Hindlimb muscle (tissue), 1 donor: ENCODE measurements at places on chromosomes 12 and 14.

GRCh38 chr14:92923744-92924103, 774 bp downstream of the CHGA start:
- no peak for DNase-seq

- no peak for DNase-seq
Observed at GRCh38 chr12:55955800-55956508, 9.9 kb downstream of the PMEL start.

DNA sequence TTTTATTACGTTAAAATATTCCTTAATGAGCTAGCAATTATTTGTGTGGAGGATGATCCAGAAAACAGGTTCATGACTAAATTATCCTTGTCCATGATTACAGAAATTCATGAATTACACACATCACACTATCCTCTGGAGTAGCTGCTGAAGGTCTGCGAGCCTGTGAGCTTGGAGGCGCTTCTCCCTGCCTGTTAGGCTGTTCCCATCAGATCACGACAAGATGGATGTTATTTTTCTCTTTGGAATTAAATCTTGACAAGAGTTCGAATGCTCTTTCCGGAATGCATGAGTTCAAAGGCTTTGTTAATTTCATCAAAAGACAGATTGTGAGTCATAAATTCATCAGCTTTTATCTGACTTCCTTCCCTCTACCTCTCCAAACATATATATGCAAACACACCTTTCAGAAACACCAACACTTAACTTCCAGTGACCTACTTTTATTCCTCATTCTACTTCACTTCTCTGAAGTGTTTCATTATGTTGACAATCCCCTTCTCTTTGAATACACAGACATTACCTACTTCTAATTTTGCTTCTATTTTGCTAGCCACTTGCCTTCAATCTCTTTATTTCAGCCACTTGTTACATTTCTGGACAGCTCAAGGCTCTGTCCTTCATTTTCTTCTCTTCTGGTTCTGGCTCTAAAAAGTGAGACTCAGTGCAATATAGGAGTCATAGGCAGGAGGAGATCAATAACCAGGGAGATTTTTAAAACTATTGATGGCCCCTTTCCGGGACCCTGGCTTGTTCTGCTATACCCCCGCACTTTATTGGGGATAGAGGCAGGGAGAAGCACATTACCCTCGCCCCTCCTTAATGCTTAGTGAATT, 274.6 kb downstream of the BTG1 start:
- DNase-seq, result no peak

DNA sequence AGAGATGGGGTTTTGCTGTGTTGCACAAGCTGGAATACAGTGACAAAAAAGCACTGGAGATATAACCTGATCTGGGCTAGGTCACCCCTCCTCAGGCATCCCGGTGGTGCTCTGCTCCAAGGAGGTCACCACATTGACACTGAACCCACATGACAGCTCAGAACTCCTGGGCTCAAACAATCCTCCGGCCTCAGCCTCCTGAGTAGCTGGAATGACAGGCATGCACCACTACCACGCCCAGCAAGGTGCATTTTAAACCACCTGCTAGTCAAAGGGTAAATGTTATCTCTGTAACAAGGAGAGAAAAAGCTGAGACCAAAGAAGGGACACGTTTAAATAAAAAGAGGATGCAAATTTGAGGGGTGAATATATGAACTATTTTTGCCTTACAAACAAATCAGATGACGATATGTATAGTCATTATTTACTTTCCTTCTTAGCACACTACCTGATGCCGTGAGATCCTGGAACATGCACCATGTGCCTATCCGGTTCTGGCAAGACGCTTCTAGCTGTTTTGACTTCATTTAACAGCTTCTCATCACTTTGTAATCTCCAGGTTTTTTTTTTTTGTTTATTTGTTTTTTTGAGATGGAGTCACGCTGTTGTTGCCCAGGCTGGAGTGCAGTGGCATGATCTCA, 135.1 kb downstream of the PPM1H start:
- DNase-seq, result no peak

DNA sequence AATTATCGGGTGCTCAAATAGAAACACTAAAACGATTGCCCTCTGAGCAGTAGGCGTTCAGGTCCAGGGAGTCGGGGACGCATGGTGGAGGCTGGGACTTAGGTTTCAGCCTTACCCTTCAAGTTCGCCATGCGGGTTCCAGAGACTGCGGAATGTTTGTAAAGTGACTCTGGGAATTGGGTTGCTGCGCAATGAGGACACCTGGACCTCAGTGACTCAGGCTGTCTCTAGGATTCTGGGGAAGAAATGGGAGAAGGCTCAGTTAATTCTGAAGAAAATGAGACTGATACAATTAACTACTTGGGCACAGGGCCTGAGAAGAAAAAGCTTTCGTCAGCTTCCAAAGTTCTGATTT, 1.1 kb downstream of the LGALS3 start:
- no peak for DNase-seq

DNA sequence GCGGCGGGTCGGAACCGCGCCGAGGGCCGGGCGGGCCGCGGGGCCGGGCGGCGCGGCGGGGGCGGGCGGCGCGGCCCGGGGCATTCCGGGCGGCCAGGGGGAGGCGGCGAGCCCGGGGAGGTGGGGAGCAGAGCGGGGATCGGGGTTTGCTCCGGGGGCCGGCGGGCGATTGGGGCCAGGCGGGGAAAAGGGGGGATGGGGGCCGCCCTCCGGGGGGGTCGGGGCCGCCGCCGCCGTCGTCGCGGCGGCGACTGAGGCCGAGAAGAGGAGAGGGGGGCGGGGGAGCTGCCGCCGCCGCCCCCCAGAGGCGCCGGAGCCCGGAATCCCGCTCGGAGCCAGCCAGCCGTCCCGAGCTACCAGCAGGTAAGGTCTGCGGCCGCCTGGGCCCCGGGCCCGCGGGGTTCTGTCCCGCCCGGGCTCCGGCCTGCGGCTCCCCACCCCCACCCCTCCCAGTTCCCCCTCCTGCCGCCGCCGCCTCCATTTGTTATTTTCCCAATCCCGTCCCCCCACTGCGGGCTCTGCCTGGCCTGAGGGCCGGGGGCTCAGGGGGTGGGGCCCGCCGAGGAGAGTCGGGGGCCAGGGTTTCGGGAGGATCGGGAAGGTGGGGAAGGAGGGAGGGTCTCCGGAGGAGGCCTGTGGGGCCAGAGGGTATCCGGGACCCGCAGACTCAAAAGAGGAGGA, 403 bp downstream of the ATN1 start:
- DNase-seq, result no peak

DNA sequence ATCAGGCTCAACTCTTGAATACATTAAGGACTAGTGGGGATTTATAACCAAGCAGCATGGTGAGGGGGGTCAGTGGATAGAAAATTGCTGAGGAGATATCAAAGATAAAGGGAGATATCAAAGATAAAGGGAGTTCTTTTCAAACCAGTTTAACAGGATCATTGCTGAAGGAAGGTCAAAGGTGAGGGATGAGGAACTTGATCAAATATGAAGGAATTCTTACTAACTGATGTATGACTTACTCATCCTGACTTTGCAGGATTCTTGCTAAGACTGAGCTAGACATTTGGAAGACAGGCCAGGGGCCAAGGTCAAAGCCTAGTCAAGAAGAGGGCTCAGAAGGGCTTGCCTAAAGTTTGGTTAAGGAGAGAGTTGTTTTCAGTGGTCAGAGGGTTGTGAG, 4.8 kb downstream of the ABHD4 start:
- no peak for DNase-seq

DNA sequence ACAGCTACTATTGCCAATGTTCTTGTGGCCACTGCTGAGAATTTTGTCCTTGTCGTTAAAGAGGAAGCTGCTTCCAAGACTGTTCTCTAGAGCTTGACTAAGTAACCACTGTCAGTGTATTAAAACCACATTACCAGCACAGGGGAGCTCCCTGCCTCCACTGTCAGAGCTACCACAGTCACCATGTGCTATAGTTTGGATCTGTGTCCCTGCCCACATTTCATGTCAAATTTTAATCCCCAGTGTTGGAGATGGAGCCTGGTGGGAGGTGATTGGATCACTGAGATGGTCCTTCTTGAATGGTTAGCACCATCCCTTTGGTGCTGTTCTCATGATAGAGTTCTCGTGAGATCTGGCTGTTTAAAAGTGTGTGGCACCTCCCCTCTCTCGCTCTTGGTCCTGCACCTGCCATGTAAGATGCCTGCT, 23.2 kb upstream of the RAP1B start:
- no peak for DNase-seq

DNA sequence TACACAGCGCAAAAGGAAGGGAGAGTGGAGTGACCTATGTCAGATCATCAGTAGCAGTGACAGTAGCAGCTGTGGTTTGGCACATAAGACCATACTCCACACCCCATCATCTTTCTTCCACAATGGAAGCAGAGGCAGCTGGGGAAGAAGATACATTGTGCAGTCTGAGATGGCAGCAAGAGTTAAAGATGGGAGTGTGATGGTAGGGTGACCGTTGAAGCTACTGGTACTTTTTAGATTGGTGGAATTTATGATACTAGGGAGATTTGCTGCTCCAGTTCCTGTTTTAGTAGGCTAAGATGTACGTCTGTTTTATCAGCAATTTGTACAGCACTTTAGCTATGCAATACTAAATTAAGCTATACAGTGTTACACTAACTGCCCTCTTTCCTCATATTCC, 291.0 kb downstream of the FUT8 start:
- DNase-seq, result no peak

DNA sequence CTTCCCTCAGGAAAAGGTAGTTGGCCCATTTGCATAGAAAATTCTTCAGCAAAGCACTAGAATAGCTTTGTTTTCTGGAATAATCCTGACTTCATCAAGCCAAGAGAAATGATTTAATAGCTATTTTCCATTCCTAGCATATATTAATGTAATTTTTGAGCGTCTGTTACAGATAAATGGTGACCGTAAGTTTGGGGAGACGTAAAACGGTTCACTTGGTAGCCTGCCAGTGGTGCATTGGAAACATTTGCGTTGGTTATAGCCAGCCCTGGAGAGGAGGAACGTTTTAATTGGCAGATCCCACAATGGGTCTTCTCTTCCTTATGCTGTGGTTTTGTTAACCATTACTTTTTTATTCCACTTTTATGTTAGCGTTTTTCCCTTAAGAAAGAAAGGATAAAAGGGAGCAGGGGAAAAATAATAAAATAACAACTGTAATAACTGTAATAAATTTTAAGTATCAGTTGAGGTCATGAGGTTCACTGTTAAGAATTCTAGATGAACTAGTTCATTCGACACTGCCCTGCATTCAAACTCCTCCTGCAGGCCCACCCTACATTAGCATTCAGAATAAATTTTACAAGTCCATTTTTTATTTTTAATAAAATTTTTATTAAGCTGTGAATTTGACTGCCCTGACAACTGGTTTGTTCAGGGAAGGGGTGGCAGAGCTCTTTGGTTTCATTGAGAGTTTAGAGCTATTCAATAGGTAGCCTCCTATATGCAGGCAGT, 300.7 kb downstream of the ERC1 start:
- peak; percentile 87 for DNase-seq

DNA sequence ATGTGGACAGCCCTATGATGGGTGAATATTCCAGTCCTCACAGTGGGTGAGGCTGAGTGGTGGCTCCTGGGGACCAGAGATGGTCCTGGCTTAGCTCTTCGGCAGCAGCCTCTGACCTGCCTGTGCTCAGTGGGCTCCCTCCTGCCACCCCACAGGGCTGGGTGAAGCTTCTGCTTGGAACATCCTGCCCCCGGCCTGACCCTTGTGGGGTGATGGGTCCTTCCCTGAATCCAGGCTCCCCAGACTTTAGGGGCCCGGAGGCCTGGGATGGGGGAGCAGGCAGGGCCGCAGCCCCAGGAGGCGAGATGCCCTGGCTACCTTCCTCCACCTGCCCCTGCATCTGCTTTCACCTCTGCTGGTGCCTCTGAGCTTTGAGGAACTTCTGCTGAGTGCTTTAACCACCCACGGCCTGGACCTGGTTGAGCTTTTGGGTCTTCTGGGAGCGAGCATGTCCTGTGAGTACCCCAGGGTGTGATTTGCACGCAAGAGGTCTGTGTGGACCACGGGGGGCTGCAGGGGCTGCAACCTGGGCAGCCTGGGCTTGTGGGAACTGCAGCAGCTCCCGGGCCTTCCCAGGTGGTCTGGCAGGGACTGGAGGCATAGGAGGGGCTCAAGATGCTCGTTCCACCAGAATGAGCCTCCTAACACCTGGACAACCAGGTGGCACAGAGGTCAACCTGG, 159.5 kb downstream of the KIF26A start:
- DNase-seq, result no peak

DNA sequence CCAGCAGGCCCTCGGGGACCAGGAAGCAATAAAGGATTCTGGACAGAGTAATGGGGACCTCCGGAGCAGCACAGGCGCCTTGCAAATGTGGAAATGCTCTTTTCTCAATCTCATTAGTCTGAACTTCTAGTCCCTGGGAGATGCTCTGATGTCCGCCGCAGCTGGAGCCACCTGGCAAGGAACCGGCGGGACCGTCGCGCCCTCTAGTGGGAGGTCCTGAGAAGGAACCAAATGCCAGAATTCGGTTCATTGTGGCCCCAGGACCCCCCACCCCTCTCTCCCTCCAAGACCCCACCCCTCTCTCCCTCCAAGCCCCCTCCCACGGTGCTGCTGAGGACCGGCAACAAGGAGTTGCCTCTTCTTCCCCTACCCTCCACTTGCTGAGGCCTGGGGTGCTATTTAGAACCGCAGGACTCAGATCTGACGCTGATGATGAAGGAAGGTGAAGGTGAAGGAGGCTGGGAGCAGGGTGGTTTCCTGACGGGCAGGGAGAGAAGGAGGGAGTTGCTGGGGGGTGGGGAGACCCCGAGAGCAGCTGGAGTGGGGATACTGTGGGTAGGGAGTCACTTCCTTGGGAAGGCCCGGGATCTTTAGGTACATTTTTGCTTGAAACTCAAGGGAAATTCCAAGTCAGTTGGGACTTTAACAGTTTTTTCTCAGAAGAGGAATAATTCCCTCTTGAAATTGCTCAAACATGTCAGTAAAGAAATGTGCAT, 42.5 kb downstream of the SMIM41 start:
- DNase-seq, result peak; percentile 36

- DNase-seq, result no peak
Observed at GRCh38 chr12:26425587-26426260, 230.4 kb downstream of the SSPN start.

DNA sequence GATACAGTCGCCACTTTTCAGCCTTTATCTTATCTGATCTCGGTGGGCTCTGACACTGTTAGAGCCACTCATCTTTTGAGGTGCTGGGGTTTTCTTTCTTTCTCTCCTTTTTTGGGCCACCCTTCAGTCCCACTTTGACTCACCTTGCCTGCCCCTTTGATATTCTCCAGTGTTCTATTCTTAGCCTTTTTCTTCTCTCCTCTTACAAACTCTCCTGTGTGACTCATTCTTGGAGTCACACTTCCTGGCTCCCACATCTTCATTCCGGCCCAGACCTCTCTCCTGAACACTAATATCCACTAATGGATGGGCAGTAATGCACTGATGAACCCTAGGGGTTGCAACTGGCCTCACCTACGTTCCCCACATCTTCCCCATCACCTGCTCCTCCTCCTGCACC, 2.2 kb upstream of the DCD start:
- DNase-seq, result no peak

GRCh38 chr12:64521833-64522232, 69.9 kb downstream of the TBK1 start:
- DNase-seq, result no peak

GRCh38 chr12:112738531-112738930, 53.0 kb upstream of the RPH3A start:
- no peak for DNase-seq

DNA sequence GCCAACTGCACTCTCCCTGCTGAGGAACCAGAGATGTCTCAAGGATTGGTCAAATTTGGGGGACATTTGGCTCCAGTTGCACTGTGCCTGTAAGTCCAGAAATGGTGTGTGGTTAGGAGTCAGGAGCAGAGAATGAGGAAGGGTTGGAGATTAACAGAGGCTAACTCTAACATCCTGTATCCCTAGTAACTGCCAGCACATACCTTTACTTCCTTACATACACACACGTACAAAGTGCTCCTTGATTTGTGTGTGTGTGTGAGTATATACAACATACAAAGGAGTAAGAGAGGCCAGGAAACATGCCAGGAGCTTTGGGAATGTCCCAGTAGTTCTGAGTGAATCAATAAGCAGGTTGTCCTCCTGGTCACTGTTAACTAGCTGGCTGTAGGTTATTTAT, 39.8 kb upstream of the NRXN3 start:
- DNase-seq, result no peak
